ENCODE measurements at places on chromosomes 5 and 9.
A peak's percentile ranks its signal among the peaks of the same experiment; 100 is the strongest.

GRCh38 chr5:78964889-78965288 is 20.2 kb downstream of the ARSB start:
- no peak overlapping the region for H3K27ac ChIP-seq
- no peak overlapping the region for H3K4me3 ChIP-seq
- no peak for DNase-seq
- H3K27me3 ChIP-seq, result no peaks in the 10 kb centered on the region
- H3K36me3 ChIP-seq, result peaks cover 31% of the 10 kb centered on the region

- no peaks in the 10 kb centered on the region for H3K27me3 ChIP-seq
- H3K36me3 ChIP-seq, result peaks cover 3% of the 10 kb centered on the region
- H3K4me1 ChIP-seq, result peaks cover 82% of the 10 kb centered on the region
- no peak for DNase-seq
- H3K4me3 ChIP-seq, result peak overlapping the region; percentile 4
- peak overlapping the region; percentile 76 for H3K27ac ChIP-seq
Observed at GRCh38 chr9:91055845-91056244, 254.2 kb downstream of the SYK start.

DNA sequence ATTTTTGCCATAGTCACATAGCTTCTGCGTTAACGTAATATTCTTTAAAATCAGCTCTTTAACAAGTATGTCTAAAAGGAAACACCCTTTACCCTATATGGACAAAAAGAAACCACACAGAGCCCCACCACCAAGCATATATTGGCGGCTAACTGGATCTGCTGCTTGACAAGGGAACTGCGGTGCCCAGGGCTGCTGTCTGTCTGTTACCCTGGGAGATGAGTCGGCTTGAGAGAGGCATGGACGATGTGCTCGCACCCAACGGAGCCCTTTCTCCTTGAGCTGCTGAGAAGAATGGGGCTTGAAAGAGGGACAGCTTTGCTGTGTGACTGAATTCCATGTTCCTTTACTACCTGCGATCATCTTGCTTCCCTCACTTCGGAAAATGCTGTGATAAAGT is 158.6 kb upstream of the SHB start:
- H3K27me3 ChIP-seq, result peaks cover 21% of the 10 kb centered on the region
- no peak for DNase-seq
- H3K36me3 ChIP-seq, result no peaks in the 10 kb centered on the region
- H3K4me1 ChIP-seq, result peaks cover 12% of the 10 kb centered on the region
- peak overlapping the region; percentile 17 for H3K4me3 ChIP-seq
- H3K27ac ChIP-seq, result no peak overlapping the region

GRCh38 chr9:91172329-91172728 is 189.4 kb downstream of the AUH start:
- no peaks in the 10 kb centered on the region for H3K27me3 ChIP-seq
- no peak overlapping the region for H3K27ac ChIP-seq
- no peak for DNase-seq
- H3K36me3 ChIP-seq, result peaks cover 26% of the 10 kb centered on the region
- H3K4me3 ChIP-seq, result no peak overlapping the region

DNA sequence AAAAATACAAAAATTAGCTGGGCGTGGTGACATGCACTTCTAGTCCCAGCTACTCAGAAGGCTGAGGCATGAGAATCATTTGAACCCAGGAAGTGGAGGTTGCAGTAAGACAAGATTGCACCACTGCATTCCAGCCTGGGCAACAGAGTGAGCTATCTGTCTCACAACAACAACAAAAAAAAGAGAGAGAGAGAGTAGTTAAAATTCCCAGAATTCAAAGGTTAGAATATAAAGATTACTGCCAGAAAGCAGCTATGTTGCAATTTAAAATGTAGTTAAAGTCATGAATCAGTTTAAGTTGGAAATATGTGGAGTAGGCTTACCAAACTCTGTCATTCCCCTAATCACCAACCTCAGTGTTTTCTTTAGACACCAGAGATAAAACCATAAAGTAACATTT is 58.7 kb upstream of the SUSD1 start:
- no peak overlapping the region for H3K27ac ChIP-seq
- peaks cover 20% of the 10 kb centered on the region for H3K36me3 ChIP-seq
- H3K4me3 ChIP-seq, result no peak overlapping the region
- H3K4me1 ChIP-seq, result no peaks in the 10 kb centered on the region
- H3K27me3 ChIP-seq, result no peaks in the 10 kb centered on the region

GRCh38 chr9:136907011-136907914 is 20.9 kb downstream of the TRAF2 start:
- no peak for DNase-seq
- no peaks in the 10 kb centered on the region for H3K27me3 ChIP-seq
- H3K4me3 ChIP-seq, result no peak overlapping the region
- no peak overlapping the region for H3K27ac ChIP-seq

DNA sequence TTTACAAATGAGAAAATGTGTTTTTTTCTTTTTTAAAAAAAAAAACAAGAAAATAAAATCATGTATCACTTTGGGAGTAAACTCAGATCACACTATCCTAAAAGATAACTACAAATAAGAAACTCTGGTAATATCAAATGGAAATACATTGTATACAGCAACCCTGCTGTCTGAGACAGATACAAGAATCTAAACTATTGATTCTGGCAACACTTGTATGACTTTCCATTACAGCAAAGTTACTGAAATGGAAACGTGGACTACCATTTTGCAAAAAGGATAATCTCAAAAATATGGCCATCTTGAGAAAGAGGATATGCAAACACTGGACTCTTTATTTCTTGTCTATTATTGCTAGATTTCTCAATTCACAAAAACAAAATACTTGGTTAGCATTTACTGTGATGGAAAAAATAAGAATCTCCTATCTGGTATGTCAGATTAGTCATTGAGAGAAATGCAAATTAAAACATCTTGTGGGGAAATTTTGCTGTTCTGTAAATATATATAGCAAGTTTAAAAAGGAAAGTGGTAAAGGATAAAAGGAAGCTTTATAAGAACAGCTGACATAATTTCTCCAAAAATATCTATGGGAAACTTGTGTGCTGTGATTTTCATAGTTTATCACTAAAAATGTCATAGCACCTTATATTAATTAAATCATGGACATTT is 112.9 kb upstream of the FER start:
- DNase-seq, result no peak
- H3K4me3 ChIP-seq, result no peak overlapping the region

- H3K4me3 ChIP-seq, result no peak overlapping the region
- H3K27me3 ChIP-seq, result no peaks in the 10 kb centered on the region
- H3K4me1 ChIP-seq, result no peaks in the 10 kb centered on the region
- no peak for DNase-seq
- no peaks in the 10 kb centered on the region for H3K36me3 ChIP-seq
- H3K27ac ChIP-seq, result no peak overlapping the region
Observed at GRCh38 chr5:82901281-82901888, 175.8 kb downstream of the TMEM167A start.

- no peak overlapping the region for H3K27ac ChIP-seq
- no peak overlapping the region for H3K4me3 ChIP-seq
- no peak for DNase-seq
- peaks cover 6% of the 10 kb centered on the region for H3K27me3 ChIP-seq
Observed at GRCh38 chr5:1244976-1245375, 19.8 kb downstream of the SLC6A18 start.

- peak overlapping the region; percentile 33 for H3K27ac ChIP-seq
- H3K27me3 ChIP-seq, result peaks cover 7% of the 10 kb centered on the region
- peaks cover 1% of the 10 kb centered on the region for H3K36me3 ChIP-seq
- DNase-seq, result no peak
Observed at GRCh38 chr5:154189256-154189818, 1.2 kb upstream of the GALNT10 start.
